Stimulated activated CD8-positive, alpha-beta memory T cell treated with anti-CD3 and anti-CD28 coated beads, Interleukin-12 subunit alpha, Interleukin-12 subunit beta, amount 100 ng/mL, for 4 hours (primary cell): ENCODE measurements at places on chromosomes 2 and 18.

DNA sequence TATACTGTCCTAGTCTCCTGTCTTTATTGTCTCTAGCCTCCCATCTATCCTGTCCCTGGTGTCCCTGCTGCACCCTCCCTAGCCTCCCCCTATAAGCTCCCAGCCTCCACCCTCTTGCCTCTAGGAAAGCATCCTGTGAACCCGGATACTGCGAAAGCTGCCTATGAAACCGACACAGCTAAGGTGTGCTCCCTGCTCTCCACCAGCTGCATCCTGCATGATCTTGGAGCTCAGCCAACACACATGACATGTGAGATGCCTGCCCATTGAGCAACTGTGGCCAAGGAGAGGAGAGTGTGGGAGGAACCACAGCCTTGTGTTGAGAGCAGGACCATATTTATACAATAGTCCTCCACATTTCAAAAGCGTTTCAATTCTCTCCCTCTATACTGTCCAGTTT lies 187.1 kb downstream of the ZBTB7C start:
- DNase-seq = no peak

- DNase-seq = no peak
Measured at GRCh38 chr2:240209493-240209892, 69.0 kb upstream of the OTOS start.

DNA sequence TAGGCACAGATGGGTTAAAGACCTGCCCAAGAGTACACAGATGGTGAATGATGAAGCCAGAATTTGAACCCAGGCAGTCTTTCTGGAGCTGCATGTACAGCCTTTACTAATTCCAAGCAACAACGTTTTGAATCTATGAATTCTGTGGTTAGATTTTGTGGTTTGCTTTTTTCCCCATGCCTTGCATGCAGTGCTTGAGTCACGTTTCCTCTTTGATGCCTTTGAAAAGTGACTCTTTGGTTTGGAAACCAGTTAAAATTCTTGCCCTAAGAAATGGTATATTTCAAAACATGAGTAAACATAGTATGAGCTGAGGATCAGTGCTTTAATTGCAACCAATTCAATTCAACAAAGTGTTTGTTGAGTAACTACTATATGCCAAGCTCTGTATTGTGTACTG lies 48.2 kb upstream of the PPM1B start:
- DNase-seq = no peak

DNA sequence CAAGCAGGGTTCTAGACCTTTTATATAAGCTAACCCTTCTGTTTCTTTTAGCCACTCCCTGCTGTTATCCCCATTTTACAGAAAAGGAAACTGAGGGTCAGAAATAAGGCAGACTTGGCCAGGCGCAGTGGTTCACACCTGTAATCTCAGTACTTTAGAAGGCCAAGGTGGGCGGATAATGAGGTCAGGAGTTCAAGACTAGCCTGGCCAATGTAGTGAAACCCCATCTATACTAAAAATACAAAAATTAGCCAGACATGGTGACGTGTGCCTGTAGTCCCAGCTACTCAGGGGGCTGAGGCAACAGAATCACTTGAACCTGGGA lies 14.3 kb downstream of the RUFY4 start:
- no peak for DNase-seq

DNA sequence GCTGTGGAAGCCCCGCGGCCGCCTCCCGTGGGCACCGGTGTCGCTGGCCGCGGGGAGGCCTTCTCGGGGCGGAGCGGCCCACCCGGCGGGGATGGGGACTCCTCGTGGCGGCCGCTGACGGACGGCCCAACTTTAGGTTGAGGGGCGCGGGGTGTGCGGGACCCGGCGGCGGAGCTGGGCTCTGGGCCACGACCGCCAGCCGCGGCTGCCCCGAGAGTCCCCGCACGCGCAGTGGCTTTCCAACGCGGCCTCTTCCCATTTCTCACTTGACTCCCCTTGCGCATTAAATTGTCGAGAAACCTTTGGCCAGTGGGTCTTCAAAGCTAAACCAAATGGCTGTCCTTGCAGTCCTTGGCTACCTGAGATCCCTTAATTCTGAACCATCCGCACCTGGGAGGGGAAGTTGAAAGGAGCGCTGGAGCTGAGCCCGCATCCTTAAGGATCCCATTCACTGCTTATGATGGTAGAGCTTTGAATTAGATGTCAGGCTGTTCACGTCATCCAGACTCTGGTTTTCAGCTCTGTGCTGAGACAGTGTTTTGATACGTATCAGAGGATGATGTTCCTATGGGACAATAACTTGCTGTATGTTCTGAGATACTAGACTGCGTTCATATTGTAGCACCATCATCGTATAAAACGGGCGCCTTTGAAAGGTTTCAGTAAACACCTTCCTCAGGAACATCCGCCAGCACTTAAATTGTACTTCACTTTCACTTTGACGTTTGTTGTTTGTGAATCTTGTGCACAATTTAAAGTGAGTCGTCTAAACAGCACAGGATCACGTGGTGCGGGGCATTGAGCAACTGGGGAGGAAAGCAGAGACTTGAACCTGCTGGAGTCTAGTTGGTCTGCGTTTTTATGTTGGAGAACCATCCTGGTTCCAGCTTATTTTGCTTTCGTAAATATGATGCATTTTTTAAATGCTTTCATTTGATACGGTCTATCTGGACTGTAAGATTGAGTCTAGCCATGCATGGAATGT lies 874 bp downstream of the CLIP4 start:
- DNase-seq = peak; percentile 33

DNA sequence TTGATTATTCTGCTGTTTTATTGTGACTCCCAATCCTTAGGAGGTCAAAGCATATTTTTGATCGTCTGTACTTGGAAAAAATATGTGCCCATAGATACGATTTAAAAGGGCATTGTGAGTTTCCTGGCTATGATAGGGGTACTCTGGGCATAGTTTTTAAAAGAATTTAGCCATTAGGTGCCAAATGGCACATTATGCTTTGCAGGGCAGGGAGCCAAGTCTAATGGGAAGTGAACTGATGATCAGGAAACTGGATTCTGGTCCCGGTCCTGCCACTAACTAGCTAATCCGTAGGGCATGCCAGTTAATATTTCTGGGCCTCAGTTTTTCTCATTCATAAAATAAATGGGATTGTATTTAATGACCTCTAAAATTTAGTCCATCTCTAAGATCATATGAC lies 189.3 kb downstream of the LTBP1 start:
- no peak for DNase-seq

DNA sequence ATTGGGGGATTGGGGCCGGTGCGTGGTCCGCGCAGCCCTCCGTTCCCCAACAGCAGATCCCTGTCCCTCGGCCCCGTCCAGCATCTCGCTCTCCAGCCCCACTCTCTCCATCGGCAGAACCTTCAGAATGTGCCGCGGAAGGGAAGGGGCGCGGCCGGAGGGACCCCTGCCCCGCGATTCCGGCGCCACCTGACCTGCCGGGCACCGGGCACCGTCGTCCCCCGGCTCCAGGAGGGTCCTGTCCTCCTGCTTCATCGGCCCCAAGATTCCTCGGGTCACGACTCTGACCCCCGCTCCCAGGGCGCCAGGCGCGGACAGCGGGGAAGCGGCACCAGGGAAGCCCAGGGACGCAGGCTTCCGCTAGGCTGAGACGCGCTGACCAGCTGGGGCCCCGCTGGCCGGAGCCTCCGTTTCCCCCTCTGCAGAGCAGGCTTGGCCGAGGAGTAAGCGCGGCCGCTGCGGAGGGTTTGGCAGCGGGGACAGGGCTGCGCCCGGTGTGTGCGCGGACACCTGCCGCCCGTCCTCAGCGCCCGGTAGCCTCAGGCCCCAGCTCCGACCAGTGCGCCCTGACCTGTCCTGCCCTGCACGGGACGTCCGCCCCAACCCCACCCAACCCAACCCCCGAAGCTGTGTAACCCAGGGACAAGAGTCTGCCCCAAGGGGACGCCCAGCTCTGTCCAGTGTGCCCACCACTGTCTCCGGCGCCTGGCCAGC lies 16.8 kb upstream of the BOK start:
- DNase-seq = no peak

- DNase-seq = no peak
Measured at GRCh38 chr2:132971310-132972061, 301.5 kb upstream of the LYPD1 start.

GRCh38 chr2:200809506-200810251 lies 2.0 kb upstream of the BZW1 start:
- DNase-seq = no peak

DNA sequence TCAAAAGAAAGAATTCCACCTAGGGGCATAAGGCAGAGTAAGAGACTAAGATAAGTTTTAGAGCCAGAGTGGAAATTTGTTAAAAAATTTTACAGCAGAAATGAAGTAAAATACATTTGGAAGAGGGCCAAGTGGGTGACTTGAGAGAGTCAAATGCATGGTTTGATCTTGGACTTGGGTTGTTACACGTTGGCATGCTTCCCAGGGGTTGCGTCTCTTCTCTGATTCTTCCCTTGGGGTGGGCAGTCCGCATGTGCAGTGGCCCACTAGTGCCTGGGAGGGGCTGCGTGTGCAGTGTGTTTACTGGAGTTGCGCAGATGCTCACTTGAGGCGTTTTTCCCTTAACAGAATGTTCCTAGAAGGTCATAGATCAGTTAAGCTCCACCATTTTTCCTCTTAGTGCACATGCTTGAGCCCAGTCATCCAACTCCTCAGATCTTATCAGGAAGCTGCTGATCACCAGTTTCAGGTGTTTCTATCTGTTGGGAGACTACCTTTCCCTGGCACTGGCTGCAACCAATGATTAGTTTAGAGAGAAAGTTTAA lies 13.1 kb downstream of the SEH1L start:
- DNase-seq = no peak

GRCh38 chr2:105781274-105781978 lies 36.7 kb downstream of the NCK2 start:
- DNase-seq = no peak
